Stimulated activated CD4-positive, alpha-beta T cell treated with anti-CD3 and anti-CD28 coated beads, Interleukin-4, amount 100 ng/mL, for 4 hours (primary cell): ENCODE measurements at places on chromosomes 5 and 9.

GRCh38 chr9:30771760-30772159, 1612.7 kb upstream of the ACO1 start:
- DNase-seq: no peak

DNA sequence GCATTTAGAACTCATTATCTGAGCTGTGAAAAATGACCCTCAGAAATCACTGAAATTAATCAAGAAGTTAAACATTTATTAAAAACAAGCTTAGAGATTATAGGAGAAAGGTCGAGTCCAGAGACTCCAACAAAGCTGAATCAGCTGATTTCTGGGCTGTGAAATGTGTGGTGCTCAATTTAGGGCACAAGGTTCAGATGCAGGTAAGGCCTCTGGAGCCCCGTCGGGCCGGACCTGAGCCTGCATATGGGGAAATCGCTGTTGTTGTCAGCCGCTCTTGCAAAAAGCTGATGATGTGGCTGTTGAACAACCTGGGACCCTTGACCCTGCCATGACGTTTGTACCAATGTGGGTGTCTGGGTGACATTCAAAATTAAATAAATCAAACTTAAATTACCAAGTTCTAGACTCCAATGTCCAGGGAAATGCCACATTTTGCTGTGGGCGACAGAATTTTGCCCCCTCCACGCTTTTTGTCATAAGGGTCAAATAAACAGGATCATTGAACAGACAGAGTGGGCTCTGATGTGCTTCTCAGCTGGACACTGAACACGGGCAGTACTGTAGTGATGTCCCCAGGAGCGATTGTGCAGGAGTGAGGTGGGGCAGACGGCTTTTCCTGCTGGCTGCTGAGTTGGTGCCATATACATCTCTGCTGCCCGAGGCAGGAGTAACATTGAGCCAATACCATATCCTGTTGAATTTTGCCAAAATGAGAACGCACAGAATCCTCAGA, 27.2 kb upstream of the FBP1 start:
- no peak for DNase-seq

GRCh38 chr9:26888271-26888670, 4.3 kb downstream of the CAAP1 start:
- DNase-seq: no peak

DNA sequence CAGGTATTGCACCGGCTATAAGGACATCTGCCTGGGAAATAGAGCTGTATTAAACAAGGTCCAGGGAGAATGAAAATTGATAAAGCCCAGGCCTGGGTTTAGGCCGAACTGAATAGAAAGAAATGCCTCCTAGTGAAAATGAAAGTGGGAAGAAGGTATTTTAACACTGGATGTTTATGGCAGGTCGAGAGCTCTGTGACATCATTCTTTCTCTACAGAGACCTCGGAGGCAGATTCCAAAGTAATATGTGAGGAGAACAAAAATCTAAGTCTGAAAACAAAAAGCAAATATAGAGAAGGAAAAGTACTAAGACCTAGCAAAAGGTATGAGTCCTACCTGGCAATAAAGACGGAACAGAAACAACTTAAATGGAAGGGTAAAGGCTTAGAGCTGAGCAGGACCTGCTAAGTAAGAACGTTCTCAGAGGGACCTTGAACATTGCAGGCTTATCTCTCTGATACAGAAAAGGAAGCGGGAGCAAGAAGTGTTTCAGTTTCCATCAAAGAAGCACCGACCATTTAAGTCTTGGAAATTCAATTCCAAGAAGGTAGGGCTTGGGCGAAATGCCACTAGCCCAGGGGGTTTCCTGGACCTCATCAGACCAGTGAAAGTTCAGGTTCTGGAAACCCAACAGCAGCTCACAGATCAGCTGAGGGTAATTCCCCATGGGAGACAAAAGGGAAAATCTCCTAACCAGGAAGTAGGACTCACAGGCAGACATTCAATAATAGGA, 80.0 kb downstream of the SUSD1 start:
- no peak for DNase-seq

DNA sequence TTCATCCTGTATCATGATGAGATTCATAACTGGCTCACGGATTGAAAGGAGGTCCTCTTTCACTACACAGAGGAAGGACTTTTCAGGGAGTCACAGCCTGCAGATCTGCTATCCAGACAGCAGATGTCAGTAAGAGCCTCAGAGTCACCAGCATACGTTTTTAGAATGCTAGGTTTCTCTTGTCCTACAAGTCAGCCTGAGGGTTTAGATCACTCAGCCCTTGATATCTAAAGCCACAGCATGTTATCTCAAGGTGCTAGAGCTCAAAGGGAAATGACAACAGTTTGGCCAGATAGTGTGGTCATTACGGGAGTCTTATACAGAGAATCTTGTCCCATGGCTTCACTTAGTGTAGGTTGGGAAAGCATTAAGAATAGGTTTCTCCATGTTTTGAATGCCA, 30.9 kb upstream of the SLC46A2 start:
- DNase-seq: no peak

- DNase-seq: no peak
Observed at GRCh38 chr9:91042541-91042940, 240.9 kb downstream of the SYK start.

GRCh38 chr5:151917904-151918303, 6.7 kb downstream of the GLRA1 start:
- no peak for DNase-seq

DNA sequence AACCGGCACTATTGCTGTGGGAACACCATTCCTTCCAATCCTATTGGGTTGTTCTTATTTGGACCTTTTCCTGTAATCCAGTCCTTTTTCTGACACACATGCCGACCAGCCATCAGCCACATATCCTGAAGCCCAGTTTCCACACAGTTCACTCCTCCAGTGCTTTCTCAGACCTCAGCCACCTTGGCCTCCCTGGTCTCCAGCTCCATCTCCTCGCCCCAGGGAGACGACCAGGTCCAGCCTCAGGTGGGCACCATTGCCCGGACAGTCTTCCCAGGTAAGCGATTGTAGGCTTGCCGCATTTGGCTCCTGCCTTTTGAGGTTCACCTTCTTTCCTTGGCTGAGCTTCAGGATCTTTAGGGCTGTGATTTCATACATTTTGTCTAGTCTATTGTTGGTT, 15.2 kb upstream of the TERT start:
- DNase-seq: no peak

GRCh38 chr9:75087289-75087823, 599 bp downstream of the NMRK1 start:
- peak; percentile 34 for DNase-seq

DNA sequence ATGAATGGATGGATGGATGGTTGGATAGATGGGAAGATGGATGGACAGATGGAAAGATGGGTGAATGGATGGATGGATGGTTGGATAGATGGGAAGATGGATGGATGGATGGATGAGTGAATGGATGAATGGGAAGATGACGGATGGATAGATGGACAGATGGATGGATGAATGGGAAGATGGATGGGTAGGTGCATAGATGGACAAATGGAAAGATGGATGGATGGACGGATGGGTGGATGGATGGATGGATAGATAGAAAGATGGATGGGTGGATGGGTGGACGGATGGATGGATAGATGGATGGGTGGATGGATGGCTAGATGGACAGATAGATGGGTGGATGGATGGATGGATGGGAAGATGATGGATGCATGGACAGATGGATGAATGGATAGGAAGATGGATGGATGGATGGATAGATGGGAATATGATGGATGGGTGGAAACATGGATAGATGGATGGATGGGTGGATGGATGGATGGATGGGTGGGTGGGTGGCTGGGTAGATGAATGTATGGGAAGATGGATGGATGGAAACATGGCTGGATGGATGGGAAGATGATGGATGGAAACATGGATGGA, 16.5 kb upstream of the EXOC3 start:
- no peak for DNase-seq

GRCh38 chr5:168985454-168985853, 315.5 kb downstream of the SLIT3 start:
- DNase-seq: no peak

- DNase-seq: no peak
Observed at GRCh38 chr9:74444369-74444768, 52.8 kb upstream of the RORB start.
